ENCODE measurements at places on chromosomes 7 and 10. TPM values are rescaled to one million over a fixed set of nuclear protein-coding genes. Genes with fewer than 3 reads are reported as not detected.

The ERVW-1 gene
- not detected for total RNA-seq

The CNTNAP2 gene
- not detected for total RNA-seq

The ASIC3 gene
- 9.9 TPM for total RNA-seq

The LRIT1 gene
- not detected for total RNA-seq

The EMX2 gene
- total RNA-seq, result not detected

The CYP26C1 gene
- not detected for total RNA-seq

The SPDYE18 gene
- total RNA-seq, result not detected

The DYNC1I1 gene
- total RNA-seq, result not detected

The OLAH gene
- 0.40 TPM for total RNA-seq

The GLRX3 gene
- 224 TPM for total RNA-seq

The PANK1 gene
- total RNA-seq, result 6.4 TPM

The DRGX gene
- not detected for total RNA-seq

The NFE2L3 gene
- 8.1 TPM for total RNA-seq

The ADRA2A gene
- 0.14 TPM for total RNA-seq

The SLC26A3 gene
- not detected for total RNA-seq

The TFR2 gene
- total RNA-seq, result 2.4 TPM

The ABCB8 gene
- total RNA-seq, result 51.9 TPM

The HOXA5 gene
- 3.7 TPM for total RNA-seq

The LRGUK gene
- 0.60 TPM for total RNA-seq

The IQUB gene
- 0.12 TPM for total RNA-seq

The ODAD2 gene
- total RNA-seq, result not detected

The SPDYE9 gene
- total RNA-seq, result not detected

The BAIAP2L1 gene
- total RNA-seq, result 53.9 TPM

The PRKCQ gene
- 3.5 TPM for total RNA-seq

The PFKFB3 gene
- 158 TPM for total RNA-seq

The ELOVL3 gene
- total RNA-seq, result 0.28 TPM

The ACTA2 gene
- total RNA-seq, result 20.5 TPM

The TMEM72 gene
- not detected for total RNA-seq

The EEPD1 gene
- total RNA-seq, result 57.7 TPM

The HIBADH gene
- total RNA-seq, result 44.1 TPM

The HOXA6 gene
- 1.5 TPM for total RNA-seq

The DYDC2 gene
- total RNA-seq, result 0.13 TPM

Measured in A549 treated with GW870086 at 1 μM for 4 hours (cell line).